ENCODE measurements at places on chromosomes 7 and 10.

DNA sequence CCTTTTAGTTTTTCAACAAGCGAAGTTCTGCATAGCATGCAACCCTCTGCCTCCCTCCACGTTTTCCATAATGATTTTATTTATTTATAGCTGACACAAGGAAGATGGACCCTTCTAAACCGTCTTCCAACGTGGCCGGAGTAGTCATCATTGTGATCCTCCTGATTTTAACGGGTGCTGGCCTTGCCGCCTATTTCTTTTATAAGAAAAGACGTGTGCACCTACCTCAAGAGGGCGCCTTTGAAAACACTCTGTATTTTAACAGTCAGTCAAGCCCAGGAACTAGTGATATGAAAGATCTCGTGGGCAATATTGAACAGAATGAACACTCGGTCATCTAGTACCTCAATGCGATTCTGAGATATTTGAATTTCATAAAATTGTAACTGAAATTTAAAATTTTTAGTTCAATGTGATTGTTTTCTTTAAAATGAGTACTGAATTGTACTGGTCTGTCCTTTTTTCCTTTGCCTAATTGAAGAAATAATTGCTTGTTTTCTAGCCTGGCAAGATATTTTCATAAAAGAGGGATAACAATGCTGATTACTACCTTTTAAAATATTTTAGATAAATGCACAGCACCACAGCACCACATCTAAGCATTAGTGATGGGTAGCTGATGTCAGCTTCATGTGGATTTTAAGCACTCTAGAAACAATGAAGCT, 41.5 kb upstream of the SLC39A12 start:
- DNase-seq: peak; percentile 88

DNA sequence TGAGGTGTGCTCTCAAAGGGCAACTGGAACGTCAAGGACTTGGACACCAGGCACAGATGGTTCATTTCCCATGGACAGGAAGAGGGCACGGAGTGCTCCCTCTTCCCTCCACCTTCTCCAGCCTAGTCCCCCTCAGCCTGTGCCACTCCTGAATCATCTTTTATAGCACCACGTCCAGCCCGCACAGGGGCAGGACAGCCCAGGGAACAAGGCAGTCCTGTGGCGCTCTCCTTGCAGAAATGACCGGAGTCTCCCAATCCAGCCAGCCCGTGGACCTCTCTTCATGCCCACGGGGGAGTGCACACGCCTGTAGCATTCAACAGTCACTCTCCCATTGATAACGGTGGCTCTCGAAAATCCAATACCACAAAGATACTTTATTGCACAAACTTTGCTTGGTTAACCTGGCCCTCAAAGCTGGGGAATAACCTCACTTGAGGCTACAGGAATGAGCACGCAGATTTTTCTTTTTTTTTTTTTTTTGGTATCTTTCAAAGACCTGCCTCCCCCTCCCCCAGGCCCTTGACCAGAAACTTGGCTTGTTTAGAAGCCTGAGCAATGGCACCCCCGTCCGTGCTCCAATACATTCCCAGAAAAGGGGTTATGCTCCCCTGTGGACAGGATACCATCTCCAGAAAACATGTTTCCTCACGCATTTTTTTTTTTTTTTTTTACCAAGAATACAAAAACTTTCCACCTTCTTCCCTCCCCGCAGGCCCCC, 733 bp downstream of the PRKCQ start:
- DNase-seq: no peak

- DNase-seq: no peak
These were observed 82.8 kb upstream of the PPP2R2D start for GRCh38 chr10:131817866-131818509.

GRCh38 chr7:139734395-139734794, 43.4 kb downstream of the HIPK2 start:
- no peak for DNase-seq

DNA sequence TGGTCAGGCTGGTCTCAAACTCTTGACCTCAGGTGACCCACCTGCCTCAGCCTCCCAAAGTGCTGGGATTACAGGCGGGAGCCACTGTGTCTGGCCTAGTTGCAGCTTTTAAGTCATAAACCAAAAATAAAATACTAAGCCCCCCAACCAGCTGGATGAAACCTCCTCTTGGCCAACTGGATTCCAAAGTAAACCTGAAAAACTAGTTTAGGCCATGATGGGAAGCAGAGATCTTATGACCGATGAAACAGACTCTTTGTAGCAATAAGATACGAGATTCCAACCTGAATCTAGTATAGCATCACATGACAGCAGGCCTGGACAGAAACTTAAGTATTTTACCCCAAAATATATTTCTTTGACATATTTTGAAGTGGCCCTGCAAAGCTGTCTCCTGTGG, 9.1 kb upstream of the MCM10 start:
- DNase-seq: no peak

GRCh38 chr10:30215141-30215540, 133.9 kb downstream of the MTPAP start:
- DNase-seq: no peak

- no peak for DNase-seq
These were observed 50.8 kb upstream of the BTRC start for GRCh38 chr10:101303087-101303703.

DNA sequence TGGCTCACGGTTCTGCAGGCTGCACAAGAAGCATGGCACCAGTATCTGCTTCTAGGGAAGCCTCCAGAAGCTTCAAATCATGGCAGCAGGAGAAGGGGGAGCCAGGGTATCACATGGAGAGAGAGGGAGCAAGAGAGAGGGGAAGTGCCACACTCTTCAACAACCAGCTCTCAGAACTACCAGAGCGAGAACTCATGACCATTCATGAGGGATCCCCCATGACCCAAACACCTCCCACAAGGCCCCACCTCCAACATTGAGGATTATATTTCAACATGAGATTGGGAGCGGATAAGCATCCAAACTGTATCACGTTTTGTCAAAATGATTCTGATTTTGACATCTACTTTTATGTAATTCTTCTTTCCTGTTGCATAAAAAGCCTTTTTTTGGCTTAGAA, 38.5 kb downstream of the CREM start:
- no peak for DNase-seq

DNA sequence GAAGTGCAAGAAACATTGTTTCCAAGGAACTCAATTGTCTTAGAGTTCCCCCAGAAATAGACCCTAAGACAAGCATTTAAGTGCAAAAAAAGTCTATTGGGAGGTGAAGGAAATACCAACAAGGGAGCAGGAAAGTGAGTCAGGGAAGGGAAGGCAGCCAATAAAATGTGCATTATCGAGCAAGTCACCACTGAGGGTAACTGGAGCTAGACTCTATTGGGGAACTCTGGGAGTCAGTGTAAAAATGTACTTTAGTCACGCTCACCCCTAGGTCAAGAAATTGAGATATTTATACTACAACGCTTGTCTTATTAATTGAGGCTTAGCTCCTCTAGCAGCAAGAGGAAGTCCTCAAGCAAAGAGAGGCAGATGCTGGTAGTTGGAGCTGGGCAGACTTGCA, 137.7 kb downstream of the RTKN2 start:
- DNase-seq: peak; percentile 15

DNA sequence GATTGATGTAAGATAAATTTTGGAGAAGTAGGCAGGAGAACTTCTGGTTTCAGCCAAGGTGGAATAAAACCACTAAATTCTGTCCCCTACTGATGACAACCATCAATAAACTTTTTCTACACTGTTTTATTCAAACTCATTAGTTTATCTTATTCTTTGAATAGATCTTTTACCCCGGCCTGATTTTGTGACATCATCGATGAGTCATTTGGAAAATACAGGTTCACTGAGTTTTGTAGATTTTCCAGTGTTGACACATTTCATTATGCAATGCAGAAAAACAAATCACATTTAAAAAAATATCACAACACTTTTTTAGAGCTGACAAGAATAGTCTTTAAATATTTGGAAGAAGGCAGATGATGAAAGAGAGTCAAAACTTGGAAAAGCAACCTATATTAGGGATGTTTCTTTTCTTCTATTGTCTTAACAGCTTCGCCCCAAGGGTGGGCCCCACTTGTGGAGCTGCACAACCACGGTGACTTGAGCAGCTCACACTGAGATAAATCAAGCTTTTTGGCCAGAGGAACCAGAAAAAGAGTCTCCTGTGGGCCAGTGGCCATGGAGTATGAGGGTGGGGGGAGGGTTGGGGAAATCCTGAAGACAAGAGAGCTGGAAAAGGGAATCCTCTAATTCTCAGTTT, 112.8 kb downstream of the PTEN start:
- DNase-seq: no peak

GRCh38 chr7:128234476-128235026, 6.5 kb upstream of the LEP start:
- DNase-seq: no peak

- peak; percentile 53 for DNase-seq
These were observed 117.0 kb upstream of the AMPH start for GRCh38 chr7:38748056-38748610.

DNA sequence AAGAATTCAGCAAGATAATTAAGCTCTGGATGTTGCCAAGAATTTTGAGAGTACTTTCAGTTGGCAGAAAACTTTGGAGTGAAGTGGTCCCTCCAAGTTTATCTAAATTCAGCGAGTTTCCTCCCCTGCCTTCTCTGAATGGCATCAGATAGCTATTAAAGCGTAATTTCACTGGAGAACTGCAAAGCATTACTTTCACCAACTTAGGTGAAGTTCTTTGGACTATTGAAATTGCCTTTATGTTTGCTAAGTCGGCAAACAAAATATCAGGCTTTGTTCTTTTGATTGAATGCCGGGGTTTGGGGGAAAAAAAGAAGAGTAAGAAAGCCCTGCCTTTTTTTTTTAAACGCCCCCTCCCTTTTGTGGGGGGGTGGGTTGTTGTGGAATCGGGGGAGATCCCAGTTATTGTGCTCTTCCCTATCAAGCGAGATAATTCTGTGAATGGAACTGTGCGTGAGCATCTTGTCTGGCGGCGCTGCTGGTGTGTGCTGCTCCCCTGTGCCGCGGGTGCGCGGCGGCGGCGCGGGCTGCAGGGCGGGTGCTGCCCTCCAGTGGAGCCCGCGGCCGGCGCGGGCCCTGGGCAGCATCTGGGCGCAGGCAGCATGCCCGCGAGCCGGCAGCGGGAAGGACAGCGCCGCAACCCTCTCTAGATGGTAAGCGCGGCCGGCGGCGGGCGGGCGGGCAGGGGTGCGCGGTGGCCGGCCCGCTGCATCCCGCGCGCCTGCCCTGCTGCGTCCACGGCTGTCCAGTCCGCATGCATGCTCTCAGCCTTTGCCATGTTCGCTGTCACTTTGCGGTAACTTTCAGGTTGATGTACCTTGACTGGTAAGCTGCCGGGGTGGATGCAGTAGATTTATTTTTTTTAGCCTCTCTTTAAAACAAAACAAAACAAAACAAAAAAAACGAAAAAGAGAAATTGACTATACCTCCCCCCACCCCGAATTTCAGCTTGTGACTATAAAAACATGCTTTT, 176.5 kb downstream of the TCF7L2 start:
- peak; percentile 68 for DNase-seq

GRCh38 chr7:151008511-151009323, 15.6 kb downstream of the ATG9B start:
- DNase-seq: no peak

GRCh38 chr10:6333086-6333485, 130.4 kb downstream of the PFKFB3 start:
- DNase-seq: no peak

- peak; percentile 82 for DNase-seq
These were observed 2.1 kb upstream of the ZMIZ1 start for GRCh38 chr10:79066411-79067240.

DNA sequence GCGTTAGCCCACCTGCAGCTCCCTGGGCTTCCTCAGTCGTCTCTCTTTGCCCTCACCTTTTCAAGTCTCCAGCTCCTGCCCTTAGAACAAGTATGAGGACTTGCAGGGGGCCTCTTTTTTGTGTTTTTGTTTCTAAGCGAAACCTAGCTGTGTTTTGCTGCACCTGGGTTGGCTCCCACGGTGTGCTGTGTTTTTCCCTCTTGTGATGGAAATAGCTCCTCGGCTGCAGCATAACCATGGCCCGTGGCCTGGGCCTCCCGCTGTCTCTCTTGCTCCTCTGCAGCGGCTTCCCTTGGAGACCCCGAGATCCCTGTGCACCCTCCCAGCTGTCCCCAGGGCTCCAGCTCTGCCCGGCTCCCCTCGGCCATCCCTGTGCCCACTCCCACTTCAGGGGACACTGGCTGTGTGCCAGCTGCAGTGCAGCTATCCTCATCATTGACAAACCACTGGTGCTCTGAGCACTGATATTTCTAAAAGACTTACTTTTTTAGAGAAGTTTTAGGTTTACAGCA, 75.6 kb upstream of the TCERG1L start:
- no peak for DNase-seq

- DNase-seq: peak; percentile 63
These were observed 4.8 kb downstream of the ECHDC3 start for GRCh38 chr10:11746883-11747539.

GRCh38 chr7:155865830-155866525, 53.7 kb upstream of the SHH start:
- no peak for DNase-seq

DNA sequence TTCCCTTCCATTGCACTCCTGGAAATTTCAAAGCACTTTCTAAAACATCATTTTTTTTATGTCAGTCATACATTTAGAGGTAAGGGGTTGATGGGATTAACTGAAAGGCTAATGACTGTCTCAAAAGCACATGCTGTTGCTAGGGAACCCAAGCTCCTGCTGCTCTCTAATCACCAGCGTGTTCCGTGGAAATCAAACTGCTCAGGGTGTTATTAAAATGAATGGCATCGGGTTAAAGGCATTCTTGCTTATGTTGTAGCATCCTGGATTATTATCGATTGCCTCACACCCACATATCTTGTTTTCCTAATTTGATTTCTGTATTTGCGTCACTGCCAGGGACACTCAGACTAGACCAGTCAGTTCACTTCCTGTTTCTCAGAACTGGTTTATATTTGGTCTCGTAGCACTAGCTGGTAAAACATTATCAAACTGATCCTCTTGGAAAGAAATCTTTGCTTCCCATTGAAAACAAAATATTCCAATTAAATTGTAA, 216.5 kb upstream of the MKLN1 start:
- peak; percentile 52 for DNase-seq

- DNase-seq: no peak
These were observed 7.4 kb downstream of the PTPN12 start for GRCh38 chr7:77544518-77544917.

- DNase-seq: peak; percentile 100
These were observed 64.6 kb downstream of the KLF6 start for GRCh38 chr10:3720228-3721019.

- no peak for DNase-seq
These were observed 348.5 kb downstream of the KCNMA1 start for GRCh38 chr10:77289027-77289501.

DNA sequence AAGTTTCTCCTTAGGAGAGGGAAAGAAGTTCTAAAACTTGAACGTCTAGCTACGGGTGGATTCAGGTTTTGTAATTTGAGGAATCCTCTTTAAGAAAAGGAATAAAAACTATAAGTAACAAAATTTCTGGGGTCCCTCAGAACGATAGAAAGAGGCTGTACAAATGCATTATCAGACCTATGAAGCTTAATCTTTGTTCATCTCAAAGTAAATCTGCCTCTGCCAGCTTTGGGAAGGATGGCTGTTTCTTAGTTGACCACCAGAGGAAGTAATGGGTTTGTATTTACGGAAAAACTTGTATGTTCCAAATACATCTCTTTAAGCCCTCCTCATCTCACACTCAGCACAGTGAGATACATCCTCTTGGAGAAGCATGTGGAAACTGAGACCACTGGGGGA, 864 bp downstream of the PSTK start:
- peak; percentile 84 for DNase-seq
